ENCODE measurements at places on chromosomes 7 and 10.

DNA sequence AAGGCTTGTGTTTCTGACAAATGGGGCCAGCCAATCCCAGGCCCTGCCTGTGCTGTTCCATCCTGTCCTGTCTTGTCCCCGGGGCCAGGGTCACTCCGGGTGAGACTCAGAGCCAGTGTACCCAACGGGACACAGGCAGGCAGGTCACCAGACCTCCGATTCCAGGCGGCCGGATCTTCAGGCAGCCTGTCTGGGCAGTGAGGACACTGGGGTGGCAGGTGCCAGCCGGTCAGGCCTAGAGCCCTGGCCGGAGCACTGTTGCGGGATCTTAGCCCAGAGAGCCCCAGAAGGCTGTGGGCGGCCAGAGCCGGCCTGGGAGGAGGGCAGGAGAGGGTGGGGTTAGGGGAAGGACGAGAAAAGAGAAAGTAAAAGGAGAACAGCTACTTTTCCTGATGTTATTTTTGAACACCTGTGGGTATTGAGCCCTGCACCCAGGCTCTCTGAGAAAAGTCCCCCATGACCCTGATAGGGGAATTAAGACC, 134.3 kb upstream of the TNRC18 start:
- DNase-seq, result no peak

DNA sequence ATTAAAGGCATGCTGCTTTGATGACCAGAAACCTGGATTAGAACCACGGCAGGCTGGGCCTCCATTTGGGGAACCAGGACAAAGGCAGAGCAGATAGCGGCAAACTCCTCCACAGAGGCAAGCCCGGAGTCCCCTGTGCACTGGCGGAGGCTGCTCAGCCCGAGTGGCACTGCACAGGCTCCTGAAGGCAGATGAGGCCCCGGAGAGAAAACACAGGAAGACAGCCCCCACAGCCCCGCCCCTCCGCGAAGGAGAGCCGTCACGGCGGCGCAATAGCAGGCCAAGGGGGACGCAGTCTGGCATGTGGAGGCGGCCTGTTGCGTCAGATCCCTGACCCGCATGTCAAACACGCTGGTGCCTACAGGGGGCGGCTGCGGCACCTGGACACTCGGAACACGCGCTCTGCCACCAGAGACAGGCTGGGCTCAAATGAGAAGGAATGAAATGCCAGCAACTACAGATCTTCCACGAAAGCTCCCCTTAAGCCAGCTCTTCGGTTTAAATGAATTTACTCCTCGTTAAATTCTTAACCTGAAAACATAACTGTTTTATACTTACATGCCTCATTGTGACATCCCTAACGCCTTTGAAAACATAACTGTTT, 128.5 kb downstream of the MAD1L1 start:
- no peak for DNase-seq

DNA sequence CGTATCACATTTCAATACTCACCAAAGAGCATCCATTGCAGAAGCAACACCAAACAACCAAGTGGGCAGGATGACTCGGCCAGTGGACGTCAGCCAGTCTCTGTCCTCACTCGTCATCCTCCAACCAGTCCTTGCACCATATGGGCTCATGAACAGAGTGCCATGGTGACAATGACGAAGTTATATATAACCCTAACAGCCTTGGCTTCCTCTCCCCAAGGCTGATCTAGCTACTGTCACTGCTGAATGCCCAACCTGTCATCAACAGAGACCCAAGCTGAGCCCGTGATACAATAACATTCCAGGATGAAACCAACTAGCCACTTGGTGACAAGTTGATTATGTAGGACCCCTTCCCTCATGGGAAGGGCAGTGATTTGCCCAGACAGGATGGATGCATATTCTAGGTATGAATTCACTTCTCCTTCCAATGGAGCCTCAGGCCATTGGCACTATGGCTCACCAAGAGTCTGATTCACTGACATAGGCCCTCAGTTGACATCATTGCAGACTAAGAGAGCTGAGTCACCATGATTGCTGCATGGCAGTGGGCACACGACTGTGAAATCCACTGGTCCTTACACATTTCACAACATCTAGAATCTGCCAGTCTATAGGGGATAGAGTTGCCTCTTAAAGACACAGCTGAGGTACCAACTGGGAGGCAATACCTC, 26.3 kb upstream of the PPIF start:
- DNase-seq, result no peak

DNA sequence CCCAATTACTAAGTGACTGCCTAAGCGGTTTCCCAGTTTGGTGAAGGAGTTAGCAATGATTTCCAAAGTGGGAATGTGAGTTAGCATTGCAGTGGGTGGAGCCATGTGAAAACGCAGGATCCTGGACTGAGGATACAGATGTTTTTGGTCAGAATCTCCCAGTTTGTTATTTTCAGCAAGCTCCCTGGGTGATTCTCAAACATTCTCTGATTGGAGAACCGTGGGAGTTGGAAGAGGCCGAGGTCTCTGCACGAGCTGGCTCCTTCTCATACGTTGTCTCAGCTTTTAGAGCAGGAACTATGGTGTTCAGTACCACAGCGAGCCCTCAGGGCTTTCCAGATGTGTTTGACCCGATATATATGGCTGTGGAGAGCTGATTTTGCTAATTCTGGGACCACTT, 396.5 kb upstream of the NPVF start:
- DNase-seq, result no peak

GRCh38 chr10:108852211-108852610, 1071.1 kb downstream of the XPNPEP1 start:
- no peak for DNase-seq

- no peak for DNase-seq
Measured at GRCh38 chr7:131012477-131013031, 278.5 kb upstream of the KLF14 start.

GRCh38 chr10:132065491-132066105, at the start of gene JAKMIP3:
Gene JAKMIP3 (plus strand): TSS chr10:132065946. CDS start chr10:132104809, 38,863 bp downstream.
- peak; percentile 45 for DNase-seq

GRCh38 chr10:73060738-73061635, 35.7 kb downstream of the P4HA1 start:
- peak; percentile 45 for DNase-seq

- no peak for DNase-seq
Measured at GRCh38 chr7:47526466-47526865, 55.4 kb downstream of the TNS3 start.

- DNase-seq, result peak; percentile 75
Measured at GRCh38 chr10:29734962-29735627, 100.3 kb upstream of the SVIL start.

GRCh38 chr10:79081353-79082034, 12.7 kb downstream of the ZMIZ1 start:
- DNase-seq, result no peak

- no peak for DNase-seq
Measured at GRCh38 chr10:116429288-116429977, 1.8 kb downstream of the PNLIPRP3 start.

DNA sequence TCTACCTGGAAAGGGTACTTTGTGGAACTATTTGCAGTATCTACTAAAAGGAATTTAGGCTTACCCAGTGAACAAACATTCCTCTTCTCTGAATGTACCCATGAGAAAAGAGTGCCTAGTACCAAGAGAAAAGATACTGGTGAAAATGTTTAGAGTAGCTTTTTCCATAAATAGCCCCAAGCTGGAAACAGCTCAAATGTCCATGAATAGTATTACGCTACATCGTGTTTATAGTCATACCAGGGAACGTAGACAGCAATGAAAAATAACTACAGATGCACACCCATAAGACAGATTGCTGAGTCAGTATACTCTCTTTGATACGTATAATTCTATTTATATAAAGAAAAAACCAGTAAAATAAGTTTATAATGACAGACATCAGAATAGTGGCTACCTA, 285.9 kb downstream of the KLF6 start:
- no peak for DNase-seq

DNA sequence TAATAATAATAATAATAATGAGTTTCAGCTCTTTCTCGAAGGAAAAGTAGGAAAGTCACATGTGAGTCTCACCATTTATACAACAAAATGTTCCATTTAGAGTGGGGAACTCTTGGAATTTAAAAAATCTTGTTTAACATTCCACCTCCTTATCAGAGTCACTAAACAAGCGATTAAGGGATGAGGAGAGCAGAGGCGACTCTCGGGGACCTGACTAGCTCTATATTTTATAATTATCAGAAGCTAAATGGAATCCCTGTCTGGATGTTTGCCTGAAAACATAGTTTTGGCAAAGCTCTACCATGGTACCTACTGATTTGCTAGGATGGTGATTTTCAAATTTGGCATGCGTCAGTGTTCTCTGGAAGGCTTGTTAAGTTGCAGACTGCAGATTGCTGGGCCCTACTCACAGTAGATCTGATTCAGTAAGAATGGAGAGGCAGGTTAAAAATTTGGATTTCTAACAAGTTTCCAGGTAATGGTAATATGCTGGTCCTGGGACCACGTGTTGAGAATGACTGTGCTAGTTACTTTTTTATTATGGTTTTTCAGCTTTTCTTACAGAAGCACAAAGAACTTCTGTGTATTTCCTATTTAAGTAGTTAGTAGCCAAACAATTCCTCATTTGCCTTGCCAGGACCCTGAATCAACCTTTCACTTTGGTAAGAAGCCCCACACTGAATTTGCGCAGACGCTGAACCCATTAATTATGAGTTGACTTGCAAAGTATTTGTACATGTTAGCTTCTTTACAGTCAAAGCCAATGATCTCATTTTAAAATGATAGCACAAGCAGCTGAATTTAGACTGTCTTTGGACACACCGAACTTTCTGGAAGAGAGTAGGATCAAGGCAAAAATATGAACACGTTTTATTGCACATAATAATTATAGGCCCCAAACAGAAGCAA, 39.5 kb downstream of the CPED1 start:
- no peak for DNase-seq

- no peak for DNase-seq
Measured at GRCh38 chr7:130823060-130823459, 89.1 kb upstream of the KLF14 start.

DNA sequence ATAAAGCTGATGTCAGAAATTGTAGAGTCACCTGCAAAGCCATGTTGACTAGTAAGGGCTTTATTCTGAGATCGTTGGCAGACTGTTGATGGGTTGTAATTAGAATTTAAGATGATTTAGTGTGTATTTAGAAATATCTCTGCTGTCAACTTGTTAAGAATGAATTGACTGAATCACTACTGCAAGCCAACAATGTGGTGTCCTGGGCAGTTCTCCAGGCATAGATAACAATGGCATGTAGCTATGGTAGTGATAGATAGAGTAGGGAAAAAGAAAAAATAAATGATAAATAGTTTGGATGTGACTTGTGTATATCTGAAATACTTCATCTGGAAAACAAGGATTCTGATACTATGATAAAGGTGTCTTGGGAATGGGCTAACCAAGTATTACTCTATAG, 640.2 kb downstream of the ARL4A start:
- DNase-seq, result no peak

DNA sequence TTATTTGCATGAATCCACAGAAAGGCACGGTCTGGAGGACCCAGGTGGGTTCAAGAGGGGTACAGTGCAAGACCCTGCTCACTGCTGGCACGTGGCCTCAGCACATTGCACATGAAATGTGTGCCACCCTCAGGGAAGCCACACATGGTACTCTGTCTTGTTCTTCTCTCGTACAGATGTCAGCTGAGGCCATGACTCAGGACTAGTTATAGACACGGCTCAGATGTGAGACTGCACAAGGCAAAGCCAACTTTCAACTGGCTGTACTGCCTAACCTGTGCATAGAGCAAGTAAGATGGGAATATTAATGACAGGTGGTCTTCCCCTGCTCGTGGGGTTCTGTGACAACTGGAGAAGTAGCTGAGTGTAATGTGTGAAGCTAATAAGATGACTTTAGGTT, 249.4 kb upstream of the CTBP2 start:
- no peak for DNase-seq

DNA sequence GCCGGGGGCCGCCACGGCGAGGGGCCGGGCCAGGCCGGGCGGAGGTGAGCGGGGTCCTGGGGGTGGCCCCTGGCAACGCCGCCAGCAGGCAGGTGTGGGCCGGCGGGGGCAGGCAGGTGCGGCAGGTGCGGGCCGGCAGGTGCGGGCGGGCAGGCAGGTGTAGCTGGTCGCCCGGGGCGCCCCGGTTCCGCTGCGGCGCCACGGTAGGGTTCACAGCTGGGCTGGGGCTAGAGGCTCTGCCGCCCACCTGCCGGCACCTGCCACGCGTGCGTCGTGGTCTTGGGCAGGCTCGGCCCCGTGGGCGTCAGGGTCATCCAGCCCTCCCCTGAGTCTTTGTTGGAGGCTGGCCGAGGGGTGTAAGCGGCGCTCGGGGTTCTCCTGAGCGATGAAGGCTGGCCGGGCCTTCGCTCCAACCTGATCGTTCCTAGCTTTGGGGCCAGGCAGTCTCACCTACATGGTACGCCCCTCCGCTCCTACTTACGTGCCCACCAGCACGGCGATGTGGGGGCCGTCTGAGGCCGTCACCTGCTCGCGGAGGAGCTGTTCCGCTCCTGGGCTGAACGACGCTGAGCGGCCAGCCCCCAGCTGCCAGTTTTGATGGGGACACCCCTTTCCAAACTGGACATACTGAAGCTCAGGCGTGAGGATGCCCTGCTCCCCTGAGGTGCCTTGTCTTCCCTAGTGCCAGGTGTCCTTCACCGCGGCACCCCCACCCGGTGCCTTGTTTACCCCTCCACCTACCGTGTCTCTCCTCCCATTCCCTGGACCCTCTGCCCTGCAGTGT, 493 bp downstream of the ZMIZ2 start:
- DNase-seq, result peak; percentile 91

- no peak for DNase-seq
Measured at GRCh38 chr10:114279901-114280644, 41.0 kb downstream of the VWA2 start.

Data from NCI-H1417 (cell line).